ENCODE measurements at places on chromosomes 1 and 21.

DNA sequence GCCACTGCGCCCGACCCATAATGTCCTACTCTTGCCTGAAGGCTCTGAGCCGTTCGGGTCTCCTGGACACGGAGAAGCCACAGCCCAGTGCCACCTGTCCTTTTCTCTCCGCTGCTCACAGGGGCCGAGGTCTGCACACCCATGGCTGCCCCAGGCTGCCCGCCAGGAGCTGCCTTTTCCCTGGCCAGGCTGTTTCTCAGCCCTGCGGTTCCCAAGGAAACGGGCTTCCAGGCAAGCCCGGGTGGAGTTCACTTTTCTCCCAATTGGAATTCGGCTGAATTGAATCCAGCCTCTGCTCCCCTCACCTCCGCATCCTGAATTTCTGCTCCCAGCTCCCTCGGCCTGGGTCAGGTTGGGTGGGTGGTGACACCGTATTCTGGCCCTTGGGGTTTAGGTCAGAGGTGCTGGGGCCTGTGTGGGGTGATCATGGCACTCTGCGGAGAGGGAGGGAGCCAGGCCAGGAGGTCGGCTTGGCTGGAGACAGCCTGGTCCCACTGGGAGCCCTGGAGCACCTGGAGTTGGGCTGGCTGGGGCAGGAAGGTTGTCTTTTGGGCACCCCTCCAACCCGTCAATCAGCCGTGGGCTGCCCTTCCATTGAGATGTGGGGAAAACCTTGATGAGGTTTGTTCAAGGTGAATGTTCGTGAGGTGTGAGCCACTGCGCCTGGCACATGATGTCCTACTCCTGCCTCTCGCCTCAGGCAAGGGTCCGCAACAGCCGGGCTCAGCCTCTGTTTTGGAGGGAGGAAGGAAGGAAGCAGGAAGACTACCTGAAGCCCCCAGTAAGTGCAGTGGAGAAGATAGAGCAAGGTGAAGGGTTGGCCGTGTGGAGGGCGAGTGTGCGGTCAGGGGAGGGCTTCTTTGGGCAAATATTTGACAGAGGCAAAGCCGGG lies 25.1 kb downstream of the RRP1 start:
- DNase-seq, result no peak

DNA sequence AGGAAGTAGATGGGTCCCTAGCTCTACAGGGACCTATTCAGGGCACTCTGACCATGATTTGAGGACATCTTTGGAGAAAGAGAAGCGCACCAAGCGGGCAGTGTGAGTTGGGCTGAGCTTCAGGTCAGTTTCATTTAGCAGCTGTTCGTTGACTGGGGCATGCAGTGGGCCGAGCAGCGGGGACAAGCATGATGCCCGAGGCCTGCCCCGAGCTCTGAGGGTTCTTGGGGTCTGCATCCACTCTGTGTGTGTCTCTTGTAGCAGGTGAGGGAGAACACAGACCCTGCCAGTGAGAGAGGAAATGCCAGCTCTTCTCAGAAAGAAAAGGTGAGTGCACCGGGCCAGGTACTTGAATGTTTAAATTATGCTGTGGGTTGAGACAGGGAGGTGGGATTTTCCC lies 5.4 kb downstream of the THAP3 start:
- DNase-seq, result no peak

- DNase-seq, result no peak
Observed at GRCh38 chr1:239126884-239127283, 259.5 kb upstream of the CHRM3 start.

DNA sequence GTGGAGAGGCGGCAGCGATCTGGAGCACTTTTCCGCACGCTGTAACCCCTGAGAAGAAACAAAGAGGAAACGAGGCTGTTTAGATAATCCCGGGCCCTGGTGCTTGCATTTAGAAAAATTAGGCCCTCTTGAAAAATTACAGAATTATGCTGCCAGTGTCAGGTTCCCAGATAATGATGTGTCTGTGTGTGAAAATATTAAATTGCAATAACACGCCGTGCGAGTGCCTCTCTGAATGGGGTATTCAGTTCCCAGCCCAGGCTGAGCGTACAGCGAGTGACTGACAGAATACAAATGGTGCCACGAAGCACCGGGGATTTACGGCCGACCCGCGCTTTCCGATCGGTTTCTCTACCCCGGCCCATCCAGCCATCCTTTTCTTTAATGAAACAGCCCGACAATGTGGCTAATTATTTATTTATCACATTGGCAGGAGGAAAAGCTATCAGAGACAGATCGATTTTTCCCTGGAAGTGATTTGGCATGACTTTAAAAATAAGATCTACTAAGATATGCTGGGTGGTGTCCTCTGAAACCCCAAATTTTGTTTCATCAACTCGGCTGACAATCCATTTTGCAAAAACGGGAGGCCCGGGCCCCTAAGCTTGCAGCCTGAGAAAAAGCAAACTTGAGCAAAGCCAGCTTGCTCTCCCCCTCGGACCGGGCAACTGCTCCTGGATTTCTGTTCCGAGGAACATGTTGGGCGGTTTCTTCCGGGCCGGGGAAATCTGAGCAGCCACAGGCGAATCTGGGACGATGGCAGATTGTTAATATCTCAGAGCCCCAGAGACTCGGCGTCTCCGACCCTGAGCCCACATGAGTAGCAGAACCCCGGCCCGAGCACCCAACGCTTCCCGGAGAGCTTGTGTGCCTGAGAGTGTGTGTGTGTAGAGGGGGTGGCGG lies 11.3 kb downstream of the PRDM16 start:
- DNase-seq, result no peak

DNA sequence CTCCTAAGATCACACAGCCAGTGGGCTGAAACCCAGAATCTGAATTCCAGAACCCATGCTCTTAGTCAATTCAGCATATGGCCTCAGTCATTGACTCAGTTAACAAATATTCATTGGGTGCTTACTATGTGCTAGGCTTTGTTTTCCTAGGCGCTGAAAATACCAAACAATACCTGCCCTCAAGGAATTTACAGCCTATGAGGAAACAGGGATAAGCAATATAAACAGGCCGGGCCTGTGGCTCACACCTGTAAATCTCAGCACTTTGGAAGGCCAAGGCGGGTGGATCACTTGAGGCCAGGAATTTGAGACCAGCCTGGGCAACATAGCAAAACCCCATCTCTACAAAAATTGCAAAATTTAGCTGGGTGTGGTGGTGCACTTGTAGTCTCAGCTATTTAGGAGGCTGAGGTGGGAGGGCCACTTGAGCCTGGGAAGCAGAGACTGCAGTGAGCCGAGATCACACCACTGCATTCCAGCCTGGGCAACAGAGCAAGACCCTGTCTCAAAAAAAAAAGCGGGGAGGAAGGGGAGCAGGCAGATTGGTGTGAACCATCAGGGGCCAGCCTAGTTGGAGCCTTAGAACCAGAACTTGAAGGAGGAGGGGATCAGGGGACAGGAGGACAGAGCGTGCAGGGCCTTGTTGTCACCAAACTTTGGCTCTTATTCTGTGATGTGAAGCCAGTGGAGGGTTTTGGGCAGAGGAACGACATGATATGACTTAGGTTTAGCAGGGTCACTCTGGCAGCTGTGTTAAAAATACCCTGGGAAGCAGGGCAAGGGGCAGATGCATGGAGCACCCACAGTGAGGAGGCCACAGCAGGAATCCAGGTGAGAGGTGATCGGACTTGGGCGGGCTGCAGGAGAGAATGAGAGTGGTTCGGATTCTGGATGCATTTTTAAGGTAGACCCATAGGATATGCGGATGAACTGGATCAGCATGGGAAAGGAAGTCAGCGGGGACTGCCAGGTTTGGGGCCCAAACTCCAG lies 5.8 kb downstream of the TINAGL1 start:
- DNase-seq, result no peak

- DNase-seq, result no peak
Observed at GRCh38 chr1:182996816-182997215, 26.4 kb upstream of the LAMC1 start.

GRCh38 chr1:44089371-44090048 lies 29.1 kb upstream of the KLF17 start:
- DNase-seq, result no peak

DNA sequence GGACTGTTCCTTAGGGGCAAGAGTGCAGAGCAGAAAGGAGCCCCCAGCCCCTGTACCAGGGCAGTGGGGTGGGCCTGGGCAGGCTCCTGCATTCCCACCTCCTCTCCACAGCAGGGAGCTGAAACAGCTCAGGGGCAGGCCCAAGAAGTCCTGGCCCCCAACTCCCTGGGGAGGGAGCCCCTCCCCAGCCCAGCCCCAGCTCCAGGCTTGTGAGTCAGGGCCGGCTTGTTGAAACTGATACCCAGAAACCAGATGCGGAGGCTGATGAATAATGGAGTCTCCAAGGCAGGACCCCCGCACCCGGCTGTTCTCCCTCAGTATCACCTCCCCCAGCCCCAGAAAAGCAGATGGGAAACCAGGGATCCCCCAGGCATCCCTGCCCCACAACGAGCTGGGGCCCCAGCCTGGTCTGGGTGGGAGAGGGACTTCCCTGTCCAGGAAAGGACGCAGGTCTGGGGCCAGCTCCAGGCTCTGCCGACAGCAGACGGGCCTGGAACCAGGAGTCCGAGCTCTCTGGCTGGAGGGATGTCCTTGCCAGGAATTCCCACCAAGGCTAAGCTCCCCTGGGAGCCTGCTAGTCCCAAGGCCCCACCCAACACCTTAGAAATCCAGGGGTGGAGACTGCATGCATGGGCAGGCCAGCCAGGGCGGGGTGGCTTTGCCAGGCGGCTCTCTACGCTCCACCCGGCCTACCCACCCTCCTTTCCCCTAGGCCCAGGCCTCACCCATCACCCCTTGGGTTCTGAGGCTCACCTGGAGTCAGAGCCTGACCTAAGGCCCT lies 2.7 kb downstream of the PLEKHG5 start:
- no peak for DNase-seq

DNA sequence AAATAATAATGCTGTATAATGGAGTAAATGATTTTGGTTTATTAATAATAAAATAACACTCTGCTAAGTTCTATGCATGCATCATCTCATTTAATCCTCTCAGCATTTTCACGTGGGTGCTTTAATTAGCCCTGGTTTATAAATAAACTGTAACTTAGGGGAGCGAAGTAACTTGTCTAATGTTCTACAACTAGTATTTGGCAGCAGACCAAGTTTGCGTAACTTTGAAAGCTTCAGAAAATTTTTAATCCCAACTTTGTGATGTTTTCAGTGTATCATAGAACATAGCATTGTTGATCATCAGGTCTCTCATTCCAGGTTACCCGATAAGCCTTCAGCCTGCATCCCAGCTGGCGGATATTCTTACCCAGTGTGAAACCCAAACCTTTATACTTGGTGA lies 322.4 kb upstream of the SGIP1 start:
- DNase-seq, result no peak

DNA sequence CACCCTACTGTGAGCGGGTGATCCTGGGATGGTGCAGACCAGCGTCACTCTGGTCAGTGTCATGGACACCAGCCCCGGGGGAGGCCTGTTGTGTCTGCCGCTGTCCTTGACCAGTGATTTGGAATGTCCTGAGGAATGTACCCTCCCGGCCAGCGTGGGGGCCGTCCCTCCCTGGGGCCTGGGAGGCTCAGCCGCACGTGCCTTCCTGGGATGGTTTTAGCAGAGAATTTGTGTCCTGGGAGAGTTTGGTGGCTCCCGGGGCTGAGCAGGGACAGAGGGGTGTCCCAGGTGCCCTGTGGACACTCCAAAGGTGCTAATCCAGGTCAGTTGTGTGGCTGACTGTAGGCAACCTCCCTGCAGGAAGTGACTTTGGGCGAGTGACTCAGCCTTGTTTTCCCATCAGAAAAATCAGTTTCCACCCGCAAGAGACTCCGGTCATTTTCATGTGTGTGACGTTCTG lies 6.2 kb downstream of the ARHGEF16 start:
- no peak for DNase-seq

GRCh38 chr1:7526867-7527732 lies 244.0 kb upstream of the VAMP3 start:
- DNase-seq, result no peak
